T-cell (primary cell): ENCODE measurements at places on chromosomes 3 and 15. TPM values are rescaled to one million over a fixed set of nuclear protein-coding genes. Genes with fewer than 3 reads are reported as not detected.

DNA sequence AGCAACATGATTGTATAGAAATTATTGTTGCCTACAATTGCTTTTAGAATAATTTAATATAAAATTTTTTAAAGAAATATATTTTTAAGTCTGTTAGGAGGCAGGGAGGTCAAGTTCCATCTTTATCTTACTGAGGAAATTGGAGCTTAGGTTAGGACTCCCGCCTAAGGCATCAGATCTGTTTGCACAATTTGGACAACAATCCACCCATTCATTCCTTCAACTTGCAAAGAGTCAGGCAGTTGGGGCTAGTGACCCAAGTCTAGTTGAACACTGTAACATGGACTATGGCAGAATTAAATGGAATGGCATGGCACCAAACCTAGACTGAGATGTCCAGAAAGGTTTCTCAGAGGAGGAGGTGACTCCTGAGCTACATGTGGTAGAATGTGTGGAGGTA is 149.4 kb upstream of the SETMAR start:
- DNase-seq, result no peak
- no peak overlapping the region for H3K27ac ChIP-seq
- H3K4me3 ChIP-seq, result no peak overlapping the region
- no peaks in the 10 kb centered on the region for H3K4me1 ChIP-seq

MCTP2 gene
- total RNA-seq, result 16.5 TPM

DNA sequence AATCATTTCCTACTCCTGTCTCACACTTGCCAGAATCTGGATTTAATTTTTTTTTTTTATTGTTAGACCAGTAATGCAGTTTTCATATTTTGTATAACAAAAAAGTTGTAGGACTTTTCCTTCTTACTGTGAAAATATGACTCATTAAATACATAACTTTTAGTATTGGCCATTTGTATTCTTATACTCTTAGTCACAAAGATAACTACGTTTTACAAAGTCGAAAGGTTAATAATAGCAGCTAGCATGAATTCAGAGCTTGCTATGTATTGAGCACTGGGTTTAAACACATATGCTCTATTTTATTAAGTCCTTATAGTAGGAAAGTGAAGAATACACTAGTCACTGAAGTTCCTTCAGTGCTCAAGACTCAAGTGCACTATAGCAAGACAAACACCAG is 43.1 kb downstream of the LRRN1 start:
- DNase-seq, result no peak
- no peak overlapping the region for H3K4me3 ChIP-seq
- no peak overlapping the region for H3K27ac ChIP-seq

OR5K2 gene
- total RNA-seq, result not detected

GRCh38 chr15:51718219-51718618 is 19.2 kb downstream of the LYSMD2 start:
- H3K27ac ChIP-seq, result no peak overlapping the region
- no peak for DNase-seq
- no peaks in the 10 kb centered on the region for H3K4me1 ChIP-seq
- H3K36me3 ChIP-seq, result peaks cover 25% of the 10 kb centered on the region

DNA sequence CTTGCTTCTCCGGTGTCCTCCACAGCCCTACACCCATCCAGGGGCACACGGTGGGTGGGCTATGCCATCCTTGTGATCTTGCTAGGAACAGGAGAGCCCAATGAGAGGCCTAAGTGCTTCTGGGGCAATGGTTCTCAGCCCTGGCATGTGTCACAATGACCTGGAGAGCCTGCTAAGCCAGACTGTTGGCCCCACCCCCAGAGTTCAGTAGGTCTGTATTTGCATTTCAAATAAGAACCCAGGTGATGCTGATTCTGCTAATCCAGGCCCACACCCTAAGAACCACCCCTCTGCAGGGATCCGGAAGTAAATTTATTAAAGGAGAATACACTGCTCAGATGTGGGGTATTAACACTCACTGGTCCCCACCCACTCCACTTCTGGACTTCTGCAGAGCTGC is 57.9 kb downstream of the RORA start:
- H3K4me3 ChIP-seq, result no peak overlapping the region
- H3K27me3 ChIP-seq, result peaks cover 12% of the 10 kb centered on the region
- no peaks in the 10 kb centered on the region for H3K36me3 ChIP-seq
- H3K4me1 ChIP-seq, result peaks cover 16% of the 10 kb centered on the region
- H3K27ac ChIP-seq, result no peak overlapping the region

GPR62 gene
- not detected for total RNA-seq

DNA sequence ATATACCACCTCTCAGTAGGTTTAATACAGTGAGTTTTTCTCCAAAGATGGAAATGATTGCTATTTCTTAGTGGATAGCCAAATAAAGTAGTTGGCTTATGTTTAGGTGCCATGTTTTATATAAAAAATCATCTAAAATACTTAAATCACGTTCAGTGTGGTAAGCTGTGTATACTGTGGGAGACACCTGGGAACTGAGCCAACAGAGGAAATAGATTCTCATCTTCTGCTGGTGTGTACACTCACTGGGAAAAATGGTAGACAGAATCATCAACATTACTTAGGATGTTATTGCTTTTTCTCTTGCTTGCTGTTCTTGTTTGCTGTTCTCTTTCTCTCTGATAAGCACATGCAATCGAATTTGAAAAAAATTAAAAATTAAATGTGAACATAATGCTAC is 112.6 kb upstream of the MB21D2 start:
- no peak overlapping the region for H3K27ac ChIP-seq
- no peaks in the 10 kb centered on the region for H3K36me3 ChIP-seq
- no peaks in the 10 kb centered on the region for H3K4me1 ChIP-seq
- no peaks in the 10 kb centered on the region for H3K27me3 ChIP-seq

DNA sequence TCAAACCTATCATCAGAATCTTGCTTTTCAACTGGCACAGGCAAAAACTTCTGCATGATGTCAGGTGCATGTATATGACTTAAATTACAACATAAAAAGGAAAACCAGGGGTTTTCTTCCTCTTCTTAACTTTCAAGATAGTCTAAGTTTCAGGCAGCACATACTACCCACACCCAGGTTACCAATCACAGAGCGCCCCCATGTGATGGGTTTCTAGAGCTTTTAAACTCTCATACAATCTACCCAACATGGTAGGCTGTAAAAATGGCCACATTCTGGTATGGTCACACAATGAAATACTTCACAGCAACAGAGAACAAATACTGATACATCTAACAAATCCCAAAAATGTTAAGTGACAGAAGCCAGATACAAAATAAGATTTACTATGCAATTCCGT is 7.4 kb downstream of the MESD start:
- H3K27me3 ChIP-seq, result no peaks in the 10 kb centered on the region
- DNase-seq, result no peak
- H3K4me1 ChIP-seq, result peaks cover 18% of the 10 kb centered on the region
- no peak overlapping the region for H3K27ac ChIP-seq

DNA sequence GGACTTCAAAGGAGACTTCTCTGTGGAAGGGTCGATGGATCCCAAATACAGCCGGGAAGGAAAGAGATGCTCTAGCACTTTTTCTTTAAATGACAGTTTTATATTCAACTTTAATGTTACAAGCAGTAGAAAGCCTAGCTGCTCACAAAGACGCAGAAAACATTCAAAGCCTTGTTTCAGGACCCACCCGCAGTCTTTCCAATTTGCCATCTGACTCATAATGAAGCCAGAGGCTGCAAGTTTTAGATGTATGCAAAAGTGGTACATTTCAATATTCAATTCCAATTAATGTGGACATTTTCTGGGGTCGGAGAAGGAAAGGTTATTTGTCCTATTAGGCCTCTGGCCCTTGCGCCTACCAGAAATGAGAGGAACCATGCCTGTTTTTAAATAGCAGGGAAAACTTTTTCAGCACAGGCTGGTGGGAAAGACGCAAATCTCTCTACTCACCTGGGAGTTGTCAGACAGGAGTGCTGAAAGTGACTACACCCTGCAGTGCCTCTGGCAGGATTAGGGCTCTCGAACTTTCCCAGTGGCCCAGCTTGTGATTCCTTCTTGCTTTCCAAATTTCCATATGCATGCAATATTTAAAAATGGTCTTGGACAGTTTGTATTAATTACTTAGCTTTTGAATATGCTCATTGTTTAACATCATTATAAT is 117.4 kb upstream of the MBNL1 start:
- DNase-seq, result no peak
- H3K4me3 ChIP-seq, result no peak overlapping the region
- H3K36me3 ChIP-seq, result no peaks in the 10 kb centered on the region
- H3K27me3 ChIP-seq, result no peaks in the 10 kb centered on the region
- H3K4me1 ChIP-seq, result no peaks in the 10 kb centered on the region

TLR9 gene
- 2.5 TPM for total RNA-seq

COPS2 gene
- total RNA-seq, result 92.3 TPM

MINDY4B gene
- not detected for total RNA-seq

DNA sequence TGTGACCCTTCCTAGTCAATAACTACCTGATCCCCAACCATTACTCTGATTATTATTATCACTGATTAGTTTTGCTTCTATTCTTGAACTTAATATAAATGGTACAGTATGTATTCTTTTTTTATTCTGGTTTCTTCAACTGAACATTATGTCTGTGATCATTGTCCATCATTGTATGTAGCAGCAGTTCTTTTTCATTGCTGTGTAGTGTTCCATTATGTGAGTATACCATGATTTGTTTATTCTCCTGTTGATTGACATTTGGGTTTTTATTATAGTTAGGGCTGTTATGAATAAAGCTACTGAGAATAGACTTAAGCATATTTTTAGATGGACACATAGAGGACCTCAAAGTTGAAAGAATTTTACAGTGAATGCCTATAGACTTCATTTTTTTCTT is 2.7 kb downstream of the KIF15 start:
- no peak overlapping the region for H3K4me3 ChIP-seq
- no peak overlapping the region for H3K27ac ChIP-seq
- peaks cover 11% of the 10 kb centered on the region for H3K4me1 ChIP-seq
- no peaks in the 10 kb centered on the region for H3K27me3 ChIP-seq
- H3K36me3 ChIP-seq, result no peaks in the 10 kb centered on the region

DNA sequence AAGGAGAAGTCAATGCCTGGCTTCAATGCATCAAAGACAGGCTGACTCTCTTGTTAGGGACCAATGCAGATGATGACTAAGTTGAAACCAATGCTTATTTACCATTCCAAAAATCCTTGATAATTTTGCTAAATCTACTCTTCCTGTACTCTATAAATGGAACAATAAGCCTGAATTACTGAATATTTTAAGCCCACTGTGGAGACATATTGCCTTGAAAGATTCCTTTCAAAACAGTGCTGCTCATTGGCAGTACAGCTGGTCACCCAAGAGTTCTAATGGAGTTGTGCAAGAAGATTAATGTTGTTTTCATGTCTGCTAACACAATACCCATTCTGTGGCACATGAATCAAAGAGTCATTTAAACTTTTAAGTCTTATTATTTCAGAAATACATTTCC is 181.0 kb upstream of the CBLB start:
- no peaks in the 10 kb centered on the region for H3K4me1 ChIP-seq
- no peak overlapping the region for H3K27ac ChIP-seq
- no peaks in the 10 kb centered on the region for H3K36me3 ChIP-seq
- H3K4me3 ChIP-seq, result no peak overlapping the region

PRRT3 gene
- 8.5 TPM for total RNA-seq

GRCh38 chr3:114799816-114800215 is 347.3 kb downstream of the ZBTB20 start:
- no peaks in the 10 kb centered on the region for H3K4me1 ChIP-seq
- no peaks in the 10 kb centered on the region for H3K27me3 ChIP-seq
- no peak for DNase-seq
- no peak overlapping the region for H3K4me3 ChIP-seq

GRCh38 chr3:22734756-22735155 is 468.4 kb upstream of the UBE2E2 start:
- H3K36me3 ChIP-seq, result no peaks in the 10 kb centered on the region
- H3K4me3 ChIP-seq, result no peak overlapping the region
- DNase-seq, result no peak

METTL6 gene
- 11.1 TPM for total RNA-seq

DNA sequence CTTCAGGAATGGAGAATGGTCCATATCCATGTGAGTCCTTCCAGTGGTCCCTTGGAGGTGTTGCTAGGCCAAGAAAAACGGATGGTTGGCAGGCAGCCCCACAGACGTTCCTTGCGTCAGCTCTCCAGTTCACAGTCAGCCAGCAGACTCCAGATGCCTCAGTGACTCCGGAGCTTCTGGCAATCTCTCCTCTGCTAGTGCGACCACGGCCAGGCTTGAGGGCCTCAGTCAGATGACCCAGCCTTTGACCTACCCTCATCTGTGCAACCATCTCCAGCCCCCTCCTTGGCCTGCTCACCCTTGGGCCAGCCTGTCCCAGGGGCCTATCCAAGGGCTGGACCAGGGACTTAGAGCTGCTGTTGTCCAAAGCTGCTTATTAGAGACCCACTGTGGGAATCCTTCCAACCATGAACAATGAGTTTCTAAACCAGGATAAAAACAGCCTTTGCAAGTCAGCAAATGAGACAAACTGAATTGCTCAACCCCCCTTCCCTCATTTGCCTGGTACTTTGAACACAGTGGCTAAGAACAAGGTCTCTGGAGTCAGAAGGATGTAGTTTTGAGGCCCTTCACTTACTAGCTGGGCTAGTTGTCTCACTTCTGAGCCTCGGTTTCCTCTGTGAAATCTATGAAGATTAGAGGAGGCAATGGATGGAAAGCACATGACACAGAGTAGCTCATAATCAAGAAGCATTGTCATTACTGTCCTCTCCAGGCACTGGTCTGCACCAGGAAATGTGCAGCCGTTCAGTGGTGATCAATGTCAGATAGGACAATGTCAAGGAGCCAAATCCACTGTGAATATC is 44.8 kb downstream of the ANP32A start:
- no peaks in the 10 kb centered on the region for H3K27me3 ChIP-seq
- H3K4me3 ChIP-seq, result no peak overlapping the region
- no peak overlapping the region for H3K27ac ChIP-seq
- DNase-seq, result no peak

DNA sequence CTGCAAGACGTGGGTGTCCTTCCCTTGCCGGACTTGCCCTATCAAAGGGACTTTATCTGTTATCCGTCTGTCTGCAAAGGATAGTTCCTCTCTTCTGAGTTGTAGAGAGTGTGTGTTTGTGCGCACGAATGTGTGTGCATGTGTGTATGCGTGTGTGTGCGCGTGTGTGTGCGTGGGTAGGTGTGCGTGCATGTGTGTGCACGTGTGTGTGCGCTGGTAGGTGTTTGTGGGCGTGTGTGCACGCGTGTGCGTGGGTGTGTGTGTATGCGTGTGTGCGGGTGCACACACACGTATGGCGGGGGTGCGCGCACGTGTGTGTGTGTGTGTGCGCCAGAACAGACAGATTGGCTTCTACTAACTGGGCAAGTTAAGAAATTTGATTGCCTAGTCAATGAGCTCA is 4.1 kb upstream of the BMF start:
- H3K36me3 ChIP-seq, result no peaks in the 10 kb centered on the region
- no peak overlapping the region for H3K4me3 ChIP-seq
- peaks cover 8% of the 10 kb centered on the region for H3K4me1 ChIP-seq
- H3K27me3 ChIP-seq, result peaks cover 19% of the 10 kb centered on the region
- DNase-seq, result no peak

DNA sequence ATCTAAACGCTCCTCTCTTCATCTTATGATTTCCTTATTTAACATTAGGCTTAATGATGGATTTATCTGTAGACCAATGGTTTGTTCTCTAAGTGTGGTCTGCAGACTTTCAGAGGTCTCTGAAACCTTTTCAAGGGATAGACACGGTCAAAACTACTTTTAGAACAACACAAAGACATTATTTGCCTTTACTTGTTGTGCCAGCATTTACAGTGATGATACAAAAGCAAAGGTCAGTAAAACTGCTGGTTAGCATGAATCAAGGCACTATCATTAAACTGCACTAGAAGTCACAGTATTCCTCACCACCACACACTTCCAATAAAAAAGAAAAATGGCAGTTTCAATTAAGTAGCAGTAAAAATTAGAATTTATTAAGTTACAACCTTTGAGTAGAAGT is 24.4 kb upstream of the IGDCC4 start:
- H3K27me3 ChIP-seq, result no peaks in the 10 kb centered on the region
- H3K4me3 ChIP-seq, result no peak overlapping the region
- H3K36me3 ChIP-seq, result peaks cover 8% of the 10 kb centered on the region
- H3K27ac ChIP-seq, result no peak overlapping the region

GRCh38 chr3:189827108-189827507 is 195.9 kb downstream of the TP63 start:
- H3K4me3 ChIP-seq, result no peak overlapping the region
- H3K27me3 ChIP-seq, result no peaks in the 10 kb centered on the region
- H3K4me1 ChIP-seq, result no peaks in the 10 kb centered on the region

TTC23 gene
- 0.18 TPM for total RNA-seq
